ENCODE measurements at places on chromosomes 1 and 21. TPM values are rescaled to one million over a fixed set of nuclear protein-coding genes. Genes with fewer than 3 reads are reported as not detected.

GRCh38 chr1:160675641-160676410 lies 29.0 kb upstream of the SLAMF1 start:
- peak; percentile 92 for DNase-seq

Gene SLC16A4
- 0.86 TPM for total RNA-seq

DNA sequence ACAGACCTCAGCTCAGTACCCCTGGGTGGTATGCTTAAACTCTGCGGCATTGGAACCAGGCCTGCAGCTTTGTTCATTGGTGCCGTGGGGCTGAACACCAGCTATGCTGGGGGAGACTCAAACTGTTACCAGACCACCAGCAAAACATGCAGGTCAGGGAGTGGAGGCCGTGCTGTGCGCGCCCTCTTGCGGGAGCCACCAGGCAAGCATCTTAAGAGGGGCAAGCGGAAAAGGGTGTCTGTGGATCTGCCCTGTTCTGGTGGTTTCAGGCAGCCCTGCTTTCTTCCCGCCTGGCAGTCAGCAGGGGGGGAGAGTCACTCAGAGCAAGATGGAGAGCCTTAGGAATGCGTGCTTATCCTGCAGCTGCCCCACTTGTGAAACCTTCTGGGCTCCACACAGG lies 276.9 kb upstream of the ZRANB2 start:
- DNase-seq = peak; percentile 89

- peak; percentile 20 for DNase-seq
Measured at GRCh38 chr21:42308161-42308913, 6.9 kb downstream of the TFF3 start.

Gene OR2T29
- total RNA-seq = not detected

GRCh38 chr1:23613191-23614031 lies 54.1 kb upstream of the ID3 start:
- peak; percentile 64 for DNase-seq

- DNase-seq = no peak
Measured at GRCh38 chr1:172453153-172453545, 9.3 kb upstream of the PIGC start.

Gene SELL
- 0.95 TPM for total RNA-seq

- DNase-seq = no peak
Measured at GRCh38 chr1:176838276-176838995, 326.1 kb downstream of the ASTN1 start.

DNA sequence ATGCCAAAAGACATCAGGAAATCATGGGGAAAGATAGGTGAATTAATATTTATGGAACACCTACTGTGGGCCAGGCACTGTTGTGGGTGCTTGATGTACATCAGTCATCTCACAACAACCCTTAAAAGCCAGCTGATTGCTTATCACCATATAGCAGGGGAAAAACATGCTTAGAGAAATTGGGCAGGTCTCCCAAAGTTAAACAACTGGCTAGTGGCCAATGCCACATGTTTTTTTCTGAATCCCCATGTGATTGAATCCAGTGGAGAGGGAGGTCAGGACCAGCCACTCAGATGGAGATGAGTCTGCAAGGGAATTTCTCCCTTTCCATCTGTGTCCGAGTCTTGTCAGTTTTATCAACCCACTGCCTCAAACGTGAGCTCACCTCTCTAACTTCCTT lies 33.5 kb downstream of the UTP25 start:
- DNase-seq = no peak

GRCh38 chr1:205294175-205294917 lies 27.2 kb downstream of the NUAK2 start:
- peak; percentile 85 for DNase-seq

Gene CD52
- total RNA-seq = 5.3 TPM

Gene GJA8
- total RNA-seq = not detected

Gene SLFNL1
- total RNA-seq = 0.07 TPM

DNA sequence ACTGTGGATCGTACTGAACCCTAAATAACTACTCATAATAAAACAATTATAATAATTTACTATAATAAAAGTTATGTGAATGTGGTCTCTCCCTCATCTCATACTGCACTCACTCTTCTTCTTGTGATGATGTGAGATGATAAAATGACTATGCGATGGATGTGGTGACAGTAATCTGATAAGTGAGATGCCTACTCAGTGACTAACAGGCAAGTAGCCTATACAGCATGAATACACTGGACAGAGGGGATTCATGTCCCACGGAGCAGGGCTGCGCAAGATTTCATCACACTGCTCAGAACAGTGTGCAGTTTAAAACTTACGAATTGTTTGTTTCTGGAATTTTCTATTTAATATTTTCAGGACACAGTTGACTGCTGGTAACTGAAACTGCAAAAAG lies 304.0 kb downstream of the DUSP10 start:
- DNase-seq = no peak

DNA sequence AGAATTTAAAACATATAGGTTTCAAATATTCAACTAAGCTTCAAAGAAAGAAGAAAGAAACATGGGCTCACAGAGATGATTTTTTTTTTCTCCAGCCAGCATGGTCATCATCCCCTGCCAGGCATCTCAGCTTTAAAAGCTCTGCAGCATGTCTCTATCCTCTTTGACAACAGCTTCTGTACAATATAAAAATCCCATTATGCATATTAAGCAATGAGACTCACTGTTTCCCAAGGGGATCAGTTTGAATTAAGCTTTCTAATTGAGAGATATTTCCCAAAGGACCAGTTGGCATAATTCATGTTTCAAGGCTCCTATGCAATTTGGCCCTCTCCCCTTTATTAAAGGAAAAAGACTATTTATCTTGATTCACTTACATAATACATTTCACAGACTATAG lies 220.3 kb downstream of the GRIK1 start:
- no peak for DNase-seq

Gene CENPL
- total RNA-seq = 13.6 TPM

DNA sequence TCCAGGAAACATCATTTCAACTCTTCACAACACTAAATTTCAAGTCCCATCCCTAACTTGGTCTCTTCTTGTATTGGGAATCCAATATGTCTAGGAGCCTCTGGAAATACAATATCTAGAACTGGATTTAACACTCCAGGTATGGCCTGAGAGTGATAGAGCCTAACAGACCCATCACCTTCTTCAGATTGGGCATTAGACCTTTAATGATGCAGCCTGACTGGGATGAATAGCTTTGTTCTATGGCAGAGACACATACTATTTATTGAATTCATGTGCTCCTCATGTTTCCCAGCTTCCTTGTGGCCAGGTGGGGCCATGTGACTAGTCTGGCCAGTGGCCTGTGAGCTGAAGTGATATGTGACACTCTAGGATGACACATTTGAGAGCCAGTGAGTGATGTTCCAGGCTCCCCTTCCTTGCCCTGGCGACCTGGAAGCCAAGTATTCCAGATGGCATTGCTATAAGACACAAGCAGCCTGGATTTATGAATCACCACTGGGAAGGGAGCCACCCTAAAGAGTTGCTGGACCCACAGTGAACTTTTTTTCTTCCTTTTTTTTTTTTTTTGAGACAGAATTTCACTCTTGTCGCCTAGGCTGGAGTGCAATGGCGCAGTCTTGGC lies 31.0 kb upstream of the POU3F1 start:
- no peak for DNase-seq

- DNase-seq = no peak
Measured at GRCh38 chr1:92853299-92853698, 21.5 kb downstream of the RPL5 start.

DNA sequence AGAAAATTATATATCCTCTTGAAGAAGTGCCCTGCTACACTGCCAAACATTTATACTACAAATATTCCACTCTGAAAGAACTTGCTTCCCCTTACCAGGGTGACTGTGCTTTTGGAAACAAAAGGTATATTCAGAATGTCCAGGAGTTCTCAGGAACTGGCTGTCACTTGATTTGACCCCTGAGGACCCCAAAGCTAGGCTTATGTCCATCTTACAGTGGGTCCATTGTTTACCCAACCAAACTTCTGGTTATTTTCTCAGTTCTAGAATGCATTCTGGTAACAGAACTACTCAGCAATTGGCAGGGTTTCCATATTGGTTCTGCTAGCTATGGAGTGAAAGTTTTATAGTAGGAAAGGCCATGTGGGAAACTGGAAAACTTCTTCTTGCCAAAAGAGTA lies 207.1 kb upstream of the KCTD3 start:
- no peak for DNase-seq

DNA sequence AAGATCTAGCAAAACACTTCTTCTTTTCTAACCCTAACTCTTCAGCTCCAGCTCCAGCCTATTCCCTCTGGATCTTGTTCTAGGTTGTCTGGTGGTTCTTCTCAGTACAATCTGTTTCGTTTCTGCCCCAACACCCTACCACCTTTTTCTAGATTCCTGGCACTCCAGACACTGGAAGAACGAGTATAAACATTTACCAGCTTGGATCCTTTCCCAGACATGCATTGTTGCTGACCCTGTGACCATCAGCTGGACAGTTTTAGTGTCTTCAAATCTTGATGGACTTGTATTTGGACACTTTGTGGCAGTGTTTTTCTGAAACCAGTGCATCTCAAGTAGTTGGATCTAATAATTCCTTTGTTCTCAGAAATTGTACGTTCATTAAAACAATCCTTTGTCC lies 30.6 kb upstream of the CACNA1E start:
- no peak for DNase-seq

Gene CLCNKA
- 1.9 TPM for total RNA-seq

Gene NSL1
- total RNA-seq = 49.3 TPM
